Substantia nigra (tissue), 51 donors: ENCODE measurements at places on chromosomes 7 and 10.

GRCh38 chr7:1917221-1918062 is 247.4 kb downstream of the ELFN1 start:
- no peak for DNase-seq

DNA sequence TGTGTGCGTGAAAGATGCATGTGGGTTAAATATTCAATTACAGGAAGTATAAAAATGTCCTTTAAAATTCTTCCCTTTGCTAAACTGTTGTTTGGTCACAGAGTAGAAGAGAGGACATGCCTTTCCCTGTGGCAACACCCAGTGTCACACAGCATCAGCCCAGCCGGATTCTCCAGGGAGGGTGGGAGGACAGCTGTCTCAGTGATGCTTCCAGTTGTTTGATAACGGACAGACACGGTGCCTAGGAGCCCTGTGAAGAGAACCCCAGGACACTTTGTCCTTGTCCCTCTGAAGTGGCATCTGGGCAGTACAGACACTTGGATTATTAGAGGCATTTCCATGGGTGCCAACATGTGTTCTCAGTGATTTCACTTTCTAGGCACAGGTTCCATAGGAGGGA is 306.6 kb upstream of the LRGUK start:
- DNase-seq: no peak

DNA sequence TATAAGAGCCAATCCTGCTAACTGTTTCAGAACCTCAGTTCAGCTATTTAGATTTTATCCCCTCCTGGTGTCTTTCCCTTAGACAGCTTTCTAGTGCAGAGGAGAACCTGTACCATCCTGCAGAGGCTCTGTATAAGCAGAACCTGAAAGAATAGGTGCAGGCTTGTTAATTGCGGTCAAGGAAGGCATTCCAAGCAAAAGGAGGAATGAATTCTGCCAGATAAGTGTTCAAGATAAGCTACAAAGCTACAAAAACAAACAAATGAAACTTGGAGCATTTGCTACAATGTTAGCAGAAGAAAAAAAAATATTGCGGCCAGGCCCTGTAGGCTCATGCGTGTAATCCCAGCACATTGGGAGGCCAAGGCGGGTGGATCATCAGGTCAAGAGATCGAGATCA is 32.6 kb upstream of the AGMO start:
- no peak for DNase-seq

GRCh38 chr10:33087152-33087551 is 129.1 kb upstream of the ITGB1 start:
- no peak for DNase-seq

DNA sequence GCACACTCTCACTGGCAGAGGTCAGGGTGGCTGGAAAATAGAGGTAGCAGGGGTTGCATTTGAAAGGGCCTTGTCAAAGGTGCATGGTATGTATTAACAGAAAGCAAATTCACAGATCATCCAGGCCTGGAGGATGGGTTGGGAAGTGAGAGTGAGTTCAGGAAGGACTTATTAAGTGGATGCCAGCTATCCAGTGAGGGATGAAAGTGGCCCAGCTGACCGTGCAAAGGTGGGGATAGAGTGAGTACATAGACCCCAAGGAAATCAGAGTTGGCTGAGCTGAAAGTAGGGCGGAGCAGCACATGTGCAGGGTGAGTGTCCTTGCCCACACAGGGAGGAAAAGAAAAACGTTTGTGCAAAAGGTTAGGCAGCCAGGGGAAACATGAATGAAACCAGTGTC is 58.1 kb downstream of the HECW1 start:
- no peak for DNase-seq

GRCh38 chr10:10642189-10642588 is 375.5 kb upstream of the CELF2 start:
- DNase-seq: no peak

DNA sequence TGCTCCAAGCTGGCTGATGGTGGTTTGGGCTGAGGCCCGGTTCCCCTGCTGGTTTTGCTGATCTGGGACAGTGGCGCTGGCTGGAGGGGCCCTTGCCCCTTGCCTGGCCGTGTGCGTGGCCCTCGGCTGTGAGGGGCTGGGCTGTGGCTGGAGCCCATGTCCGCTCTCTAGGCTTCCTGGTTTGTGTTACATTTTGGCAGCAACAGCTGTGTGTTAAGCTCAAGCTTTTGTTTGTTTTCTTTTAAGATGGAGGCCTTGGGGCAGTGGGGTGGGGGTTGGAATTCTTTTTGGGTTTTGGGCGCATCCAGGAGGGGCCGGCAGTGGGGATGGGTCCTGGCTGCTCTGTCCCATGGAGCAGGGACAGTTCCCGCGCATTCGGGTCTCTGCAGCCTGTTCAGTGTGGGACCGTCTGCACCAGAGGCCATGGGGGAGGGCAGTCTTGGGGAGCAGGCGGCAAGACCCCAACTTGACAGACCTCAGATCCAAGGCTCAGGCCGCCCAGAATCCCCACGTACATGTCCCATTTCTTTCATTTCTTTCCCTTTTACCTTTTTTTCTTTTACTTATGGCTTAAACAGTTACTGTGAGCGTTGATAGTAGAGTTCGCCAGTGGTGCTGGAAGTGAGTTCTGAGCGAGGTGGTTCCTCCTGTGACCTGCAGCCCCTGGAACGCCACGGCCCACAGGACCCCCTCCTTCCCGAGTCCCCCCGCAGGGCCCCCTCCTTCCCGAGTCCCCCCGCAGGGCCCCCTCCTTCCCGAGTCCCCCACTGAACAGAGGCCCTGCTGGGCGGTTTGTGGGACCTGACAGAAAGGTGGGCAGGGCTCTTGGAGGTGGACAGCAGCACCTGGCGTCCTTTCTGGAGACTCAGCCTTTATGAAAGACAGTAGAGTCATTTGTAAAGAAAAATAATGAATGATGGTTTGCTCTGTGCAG is 75.3 kb downstream of the INPP5A start:
- no peak for DNase-seq

- no peak for DNase-seq
These were observed 35.1 kb downstream of the SEM1 start for GRCh38 chr7:96674565-96674964.

GRCh38 chr7:157519798-157520244 is 183.0 kb downstream of the DNAJB6 start:
- no peak for DNase-seq

DNA sequence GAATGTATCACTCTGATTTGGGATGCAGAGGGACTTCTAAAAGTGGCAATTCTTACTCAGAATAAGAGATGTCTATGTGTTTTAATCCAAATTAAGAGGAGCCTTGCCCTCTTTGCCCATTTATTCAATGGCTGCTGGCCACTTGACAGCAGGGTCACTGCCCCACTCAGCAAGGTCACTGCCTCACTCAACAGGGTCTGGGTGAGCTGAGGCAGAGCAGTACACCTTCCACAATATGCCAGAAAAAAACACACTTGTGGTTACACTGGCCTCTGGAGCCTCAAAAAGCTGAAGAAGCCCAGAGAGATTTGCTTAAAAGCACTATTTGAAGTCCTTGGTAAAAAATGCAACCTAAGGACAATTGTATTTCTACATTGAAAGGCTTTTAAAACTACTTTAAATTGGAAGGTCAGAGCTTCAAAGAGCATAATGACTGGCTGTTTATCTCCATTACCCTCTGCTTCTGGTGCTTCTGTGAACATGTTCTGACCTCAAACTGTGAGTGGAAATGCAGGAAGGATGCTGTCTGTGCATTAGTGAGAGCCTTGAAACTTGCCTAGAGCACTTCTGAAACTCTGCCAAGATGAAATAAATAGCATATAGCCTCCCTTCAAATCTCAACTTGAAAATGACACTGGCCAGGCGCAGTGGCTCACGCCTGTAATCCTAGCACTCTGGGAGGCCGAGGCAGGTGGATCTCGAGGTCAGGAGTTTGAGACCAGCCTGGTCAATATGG is 35.1 kb upstream of the WIPF3 start:
- no peak for DNase-seq

DNA sequence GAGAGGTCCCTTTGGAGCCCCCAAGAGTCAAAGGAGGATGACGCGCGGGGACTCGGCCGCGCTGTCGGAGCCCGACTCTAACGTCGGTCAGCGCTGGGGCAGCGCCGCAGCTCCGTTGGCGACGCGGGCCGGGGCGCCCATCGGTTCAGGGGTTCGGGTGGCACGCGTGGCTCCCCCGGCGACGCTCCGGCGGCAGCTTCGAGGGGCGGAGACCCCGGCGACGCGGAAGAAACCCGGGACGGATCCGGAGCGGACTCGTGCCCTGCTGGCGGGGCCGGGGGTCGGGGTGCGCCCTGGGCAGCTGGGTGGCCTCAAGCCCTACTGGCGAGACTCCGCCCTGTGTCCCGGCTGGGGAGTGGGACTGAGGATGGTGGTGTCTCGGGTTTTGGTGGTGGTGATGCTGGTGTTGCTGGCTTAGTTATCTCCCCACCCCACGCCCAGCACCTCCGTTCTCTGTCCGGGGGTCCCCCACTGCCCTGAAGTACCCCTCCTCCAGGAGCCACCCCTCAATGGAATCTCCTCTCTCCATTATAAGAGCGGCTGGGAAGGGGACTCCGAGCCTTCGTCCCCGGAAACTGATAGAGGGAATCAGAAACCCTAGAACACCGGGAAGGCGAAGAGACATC is at the start of gene NAT16:
Gene NAT16, minus strand, starts transcription at position 164 of the 626 bp plus-strand sequence. CDS start 5,486 bp downstream, outside the sequence.
- DNase-seq: no peak

DNA sequence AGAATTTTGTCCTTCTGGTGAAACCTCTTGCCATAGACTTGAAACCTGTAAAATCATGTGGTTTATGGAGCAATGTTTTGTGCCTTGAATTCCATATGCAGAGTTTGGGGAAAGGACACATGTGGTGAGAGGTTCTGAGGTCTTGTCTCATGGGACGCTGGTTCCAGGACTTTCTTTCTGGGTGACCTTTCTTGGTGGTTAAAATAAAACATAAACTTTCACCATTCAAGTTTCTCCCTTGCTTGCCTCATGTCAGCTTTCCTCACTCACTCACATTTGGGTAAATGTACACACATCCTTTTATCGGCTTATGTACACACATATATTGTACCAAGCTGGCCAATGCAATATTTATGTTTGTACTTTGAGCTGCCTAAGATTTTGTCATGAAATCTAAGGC is 144.9 kb upstream of the CELF2 start:
- DNase-seq: no peak

GRCh38 chr10:62788861-62789467 is 15.6 kb upstream of the ADO start:
- no peak for DNase-seq

DNA sequence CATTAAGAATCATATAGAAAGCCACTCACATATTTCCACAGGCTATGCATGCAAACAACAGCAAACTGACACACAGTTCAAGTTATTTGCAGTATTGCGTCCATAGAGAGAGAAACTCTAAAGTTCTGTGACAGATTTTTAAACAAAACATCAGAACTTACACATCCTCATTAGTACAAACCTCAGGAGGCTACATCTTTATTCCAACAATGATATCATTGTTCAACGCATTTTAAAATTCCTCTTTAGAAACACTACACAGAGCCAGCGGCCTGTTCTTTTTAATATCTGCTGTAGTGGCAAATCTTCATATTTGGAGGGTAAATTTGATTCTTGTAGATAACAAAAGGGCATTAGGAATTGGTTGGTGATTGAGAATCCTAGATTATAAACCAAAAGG is 55.9 kb upstream of the NFE2L3 start:
- no peak for DNase-seq

DNA sequence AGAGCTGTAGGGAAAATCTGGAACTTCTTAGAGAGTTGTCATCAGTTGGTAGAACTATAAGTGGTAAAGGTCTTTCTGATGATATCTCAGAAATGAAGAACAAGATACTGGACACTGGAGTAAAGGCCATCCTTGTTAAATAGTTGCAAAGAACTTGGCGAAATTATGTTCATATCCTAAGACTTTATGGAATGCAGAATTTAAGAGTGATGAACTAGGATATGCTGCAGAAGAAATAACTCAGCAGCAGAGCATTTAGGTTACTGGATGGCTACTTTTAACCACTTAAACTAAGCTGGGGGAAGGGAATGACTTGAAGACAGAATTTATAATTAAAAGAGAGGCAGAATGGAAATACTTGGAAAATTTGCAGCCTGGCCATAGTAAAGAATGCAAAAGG is 23.7 kb downstream of the PTEN start:
- DNase-seq: no peak

DNA sequence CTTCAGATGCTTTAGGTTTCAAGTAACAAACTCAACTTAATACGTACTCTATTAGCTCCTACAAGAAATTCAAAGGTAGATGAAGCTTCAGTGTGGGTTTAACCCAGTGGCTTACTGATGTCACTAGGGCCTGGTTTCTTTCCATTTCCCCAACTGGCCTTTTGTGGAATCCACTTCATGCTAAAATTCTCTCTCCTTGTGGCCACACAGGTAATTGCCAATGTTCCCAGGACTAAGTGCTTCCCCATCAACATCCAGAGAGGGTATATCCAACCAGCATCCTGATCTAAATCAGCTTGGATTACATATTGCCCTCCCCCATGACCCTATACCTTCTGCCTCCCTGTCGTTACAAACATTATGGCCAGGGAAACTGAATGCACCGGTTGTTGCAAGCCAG is 10.7 kb downstream of the FBXL13 start:
- no peak for DNase-seq

DNA sequence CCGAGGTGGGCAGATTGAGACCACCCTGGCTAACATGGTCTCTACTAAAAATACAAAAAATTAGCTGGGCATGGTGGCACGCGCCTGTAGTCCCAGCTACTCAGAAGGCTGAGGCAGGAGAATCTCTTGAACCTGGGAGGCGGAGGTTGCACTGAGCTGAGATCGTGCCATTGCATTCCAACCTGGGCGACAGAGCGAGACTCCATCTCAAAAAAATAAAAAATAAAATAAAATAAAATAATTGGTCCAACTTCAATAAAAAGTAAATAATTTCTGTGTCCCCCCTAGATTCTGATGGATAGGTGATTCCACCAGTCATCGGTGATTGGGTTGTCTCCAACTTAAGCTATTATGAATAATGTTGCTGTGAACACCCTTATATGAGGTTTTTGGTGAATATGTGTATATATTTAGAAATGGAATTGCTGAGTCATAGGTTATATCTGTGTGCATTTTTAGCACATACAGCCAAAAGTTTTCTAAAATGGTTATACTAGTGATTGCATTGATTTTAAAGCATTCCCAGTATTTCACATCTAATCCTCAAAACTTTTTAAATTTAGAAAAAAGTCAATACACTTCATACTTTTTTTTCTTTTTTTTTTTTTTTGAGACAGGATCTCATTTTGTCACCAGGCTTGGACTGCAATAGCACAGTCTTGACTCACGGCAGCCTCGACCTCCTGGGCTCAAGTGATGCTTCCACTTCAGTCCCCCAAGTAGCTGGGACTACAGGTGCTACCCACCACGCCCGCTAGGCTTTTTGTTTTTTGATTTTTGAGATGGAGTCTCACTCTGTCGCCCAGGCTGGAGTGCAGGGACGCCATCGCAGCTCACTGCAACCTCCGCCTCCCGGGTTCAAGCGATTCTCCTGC is 13.7 kb upstream of the SRPK2 start:
- DNase-seq: no peak

- no peak for DNase-seq
These were observed 16.2 kb upstream of the TES start for GRCh38 chr7:116194115-116194514.
